ENCODE measurements at places on chromosomes 5 and 9.

- DNase-seq, result no peak
These were observed 334.5 kb upstream of the IRX4 start for GRCh38 chr5:2217219-2217618.

- DNase-seq, result no peak
These were observed 1793.8 kb upstream of the WWC1 start for GRCh38 chr5:166497496-166498104.

DNA sequence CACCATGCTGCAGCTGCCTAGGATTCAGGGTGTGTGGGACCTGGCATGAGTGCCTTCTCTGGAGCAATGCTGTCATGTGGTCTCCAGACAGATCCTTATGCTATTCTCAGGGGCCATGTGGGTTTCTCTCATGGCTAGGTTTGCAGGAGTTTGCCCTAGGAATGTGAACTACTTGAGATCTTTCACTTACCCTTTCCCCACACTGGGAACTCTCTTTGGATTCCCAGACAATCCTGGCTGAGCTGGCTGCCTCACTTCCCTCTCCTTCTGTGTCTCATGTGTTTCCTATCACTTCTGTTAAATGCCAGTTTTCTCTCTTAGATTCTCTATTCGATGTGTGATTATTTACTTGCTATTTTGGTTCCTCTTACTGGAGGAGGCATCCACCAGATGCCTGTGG is 270.2 kb upstream of the RASA1 start:
- no peak for DNase-seq

DNA sequence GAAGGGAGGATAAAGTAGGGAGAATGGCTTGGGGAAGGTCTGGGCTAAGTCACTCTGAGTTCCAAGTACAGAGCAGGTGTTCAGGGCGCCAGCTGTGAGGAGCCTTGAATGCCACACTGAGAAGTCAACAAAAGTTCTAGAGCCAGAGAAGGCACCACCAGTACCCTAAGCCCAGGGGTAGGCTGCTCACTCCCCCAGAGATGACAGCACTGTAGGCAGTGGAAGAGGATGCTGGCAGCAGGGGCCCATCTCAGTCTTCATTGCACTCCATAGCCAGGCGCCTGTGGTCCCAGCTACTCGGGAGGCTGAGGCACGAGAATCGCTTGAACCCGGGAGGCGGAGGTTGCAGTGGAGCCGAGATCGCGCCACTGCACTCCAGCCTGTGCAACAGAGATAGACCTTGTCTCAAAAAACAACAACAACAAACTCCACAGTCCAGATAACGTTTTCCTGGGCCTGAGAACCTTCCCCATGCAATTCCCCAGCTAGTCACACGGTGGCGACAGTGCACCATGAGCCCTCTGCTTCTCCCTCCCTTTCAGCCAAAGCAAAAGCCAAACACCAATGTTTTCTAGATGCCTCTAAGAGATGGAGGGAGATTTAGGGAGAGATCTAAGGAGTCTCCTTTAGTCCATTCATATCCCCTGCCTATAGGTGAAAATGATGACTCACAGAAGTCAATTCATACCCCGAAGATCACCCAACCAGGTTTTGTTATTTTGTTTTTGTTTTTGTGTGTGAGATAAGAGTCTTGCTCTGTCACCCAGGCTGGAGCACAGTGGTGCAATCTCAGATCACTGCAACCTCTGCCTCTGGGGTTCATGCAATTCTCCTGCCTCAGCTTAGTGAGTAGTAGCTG is 19.8 kb upstream of the NSD1 start:
- peak; percentile 82 for DNase-seq

GRCh38 chr9:120197605-120198004 is 382.4 kb downstream of the CDK5RAP2 start:
- no peak for DNase-seq

DNA sequence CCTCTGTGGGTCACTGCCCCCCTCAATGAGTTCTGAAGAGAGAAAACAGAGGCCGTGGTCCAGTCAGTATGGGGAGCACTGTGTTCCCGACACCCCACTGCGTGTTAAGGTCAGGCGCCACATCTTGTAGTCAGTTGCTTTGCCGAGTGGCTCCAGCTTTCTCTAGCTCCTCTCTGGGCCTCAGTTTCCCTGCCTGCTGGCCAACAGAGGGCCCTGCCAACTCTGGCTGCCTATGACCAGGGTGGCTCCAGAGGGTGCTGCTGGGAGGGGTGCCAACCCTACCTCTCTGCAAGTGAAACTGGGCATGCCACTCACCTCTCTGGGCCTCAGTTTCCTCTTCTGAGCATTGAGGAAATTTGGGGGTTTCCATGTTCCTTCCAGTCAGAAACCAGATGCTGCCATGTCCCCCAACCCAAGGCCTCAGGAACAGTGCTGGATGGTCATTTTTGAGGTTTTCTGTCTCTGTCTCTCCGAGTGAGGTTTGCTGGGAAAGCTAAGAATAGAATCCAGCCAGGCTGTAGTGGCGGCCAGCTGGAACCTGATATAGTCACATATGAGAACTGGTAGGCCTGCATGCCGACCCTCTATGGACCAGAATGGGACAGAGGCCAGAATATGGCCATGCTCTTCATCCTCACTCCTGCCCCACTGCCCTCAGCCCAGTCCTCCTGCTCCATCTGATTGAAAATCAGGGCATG is 132.1 kb downstream of the PHF2 start:
- no peak for DNase-seq

GRCh38 chr5:128084228-128085167 is 932 bp downstream of the SLC12A2 start:
- peak; percentile 41 for DNase-seq

DNA sequence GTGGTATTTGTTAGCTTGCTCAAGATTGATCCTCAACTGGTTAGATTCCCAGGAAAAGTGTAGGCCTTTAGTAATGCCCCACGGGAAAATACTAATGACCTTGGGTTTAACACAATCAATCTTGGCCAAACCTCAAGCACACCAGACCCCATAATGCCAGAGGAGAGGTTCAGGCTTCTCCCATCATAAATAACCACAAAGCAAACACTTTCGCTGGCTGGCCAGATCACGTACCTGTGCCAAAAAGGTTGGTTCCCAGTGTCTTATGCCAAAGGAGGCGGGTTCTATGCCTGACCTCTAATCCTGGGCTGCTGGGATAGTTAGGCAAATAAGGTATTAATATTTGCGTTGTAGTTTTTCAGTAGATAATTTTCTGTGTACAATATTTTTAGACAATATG is 379.2 kb upstream of the CDH18 start:
- DNase-seq, result no peak

- DNase-seq, result no peak
These were observed 179.7 kb upstream of the FBXL17 start for GRCh38 chr5:108561416-108562204.

GRCh38 chr5:55577353-55578060 is 42.7 kb upstream of the PLPP1 start:
- no peak for DNase-seq

DNA sequence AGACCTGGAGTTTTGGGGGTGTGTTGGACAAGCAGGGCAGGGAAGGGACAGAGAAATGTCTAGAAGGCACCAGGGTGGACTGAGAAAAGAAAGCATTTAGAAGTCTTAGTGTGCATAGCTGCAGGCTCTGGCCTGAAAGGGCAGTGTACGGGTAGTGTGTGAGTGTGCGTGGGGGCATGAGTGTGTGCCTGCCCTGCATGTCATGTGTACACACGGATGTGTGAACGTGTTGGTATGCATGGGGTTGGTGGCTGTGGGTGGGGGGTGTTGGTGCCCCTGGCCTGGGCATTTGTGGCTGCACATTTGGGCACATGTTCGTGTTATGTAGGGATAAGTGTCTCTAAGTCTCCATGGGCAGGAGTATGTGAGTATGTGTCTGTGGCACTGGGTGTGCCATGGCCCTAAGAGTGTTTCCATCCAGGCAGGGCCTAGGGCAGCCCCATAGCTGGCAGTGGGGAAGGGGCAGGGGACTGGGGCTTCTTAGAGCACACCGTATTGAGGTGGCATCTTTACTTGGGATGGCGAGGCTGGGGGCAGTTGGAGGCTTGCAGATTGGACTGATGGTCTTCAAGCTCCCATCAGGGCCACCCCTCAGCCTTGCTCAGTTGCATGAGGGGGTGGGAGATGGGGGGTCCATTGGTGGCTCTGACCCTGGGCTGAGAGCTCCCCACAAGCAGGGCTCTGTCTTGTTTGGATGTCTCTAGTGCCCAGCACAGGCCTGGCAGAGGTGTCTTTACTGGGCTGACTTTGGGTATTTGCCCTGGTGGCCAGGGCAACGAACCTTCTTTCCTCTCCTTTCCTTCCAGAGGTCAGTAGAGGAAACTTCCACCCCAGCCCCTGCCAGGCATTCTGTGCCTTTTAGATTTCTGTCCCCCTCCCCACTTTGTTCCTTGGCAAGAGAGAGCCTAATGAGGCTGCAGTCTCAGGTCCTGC is 15.0 kb downstream of the PSD2 start:
- peak; percentile 19 for DNase-seq

DNA sequence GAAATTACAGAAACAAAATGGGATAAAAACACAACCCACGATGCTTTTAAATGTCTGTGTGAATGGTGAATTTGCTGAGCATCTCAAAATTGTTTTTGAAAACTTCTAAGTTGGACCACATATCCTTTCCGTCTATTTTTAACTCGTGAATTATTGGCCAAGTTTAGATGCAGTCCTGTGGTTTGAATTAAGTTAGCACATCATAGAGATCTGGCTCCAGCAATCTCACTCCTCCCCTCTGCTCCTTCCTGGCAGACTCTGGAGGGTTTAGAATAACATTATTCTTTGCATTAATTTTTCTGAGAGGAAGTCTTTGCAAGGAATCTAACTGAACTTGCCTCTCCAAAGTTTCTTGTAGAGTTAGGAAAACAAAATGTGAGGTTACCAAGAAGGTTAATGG is 14.5 kb upstream of the ANKRD55 start:
- DNase-seq, result no peak

DNA sequence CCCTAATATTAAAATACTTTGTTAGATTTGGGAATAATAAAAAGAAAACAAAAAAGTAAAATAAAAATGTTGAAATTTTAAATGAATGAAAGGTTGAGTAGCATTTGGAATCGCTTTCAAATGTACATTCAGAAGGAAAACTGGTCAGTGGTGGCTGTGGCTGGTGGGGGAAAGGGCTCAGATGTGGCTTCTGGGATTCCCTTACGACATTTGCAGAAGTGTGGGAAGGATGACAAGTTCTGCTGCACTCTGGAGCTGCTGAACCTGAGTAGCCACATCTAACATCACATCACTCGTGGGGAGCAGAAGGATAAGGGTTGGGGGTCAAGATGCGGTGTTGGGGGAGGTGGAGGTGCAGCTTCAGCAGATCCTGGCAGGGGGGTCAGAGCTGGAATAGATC is 25.6 kb upstream of the CAST start:
- DNase-seq, result no peak

DNA sequence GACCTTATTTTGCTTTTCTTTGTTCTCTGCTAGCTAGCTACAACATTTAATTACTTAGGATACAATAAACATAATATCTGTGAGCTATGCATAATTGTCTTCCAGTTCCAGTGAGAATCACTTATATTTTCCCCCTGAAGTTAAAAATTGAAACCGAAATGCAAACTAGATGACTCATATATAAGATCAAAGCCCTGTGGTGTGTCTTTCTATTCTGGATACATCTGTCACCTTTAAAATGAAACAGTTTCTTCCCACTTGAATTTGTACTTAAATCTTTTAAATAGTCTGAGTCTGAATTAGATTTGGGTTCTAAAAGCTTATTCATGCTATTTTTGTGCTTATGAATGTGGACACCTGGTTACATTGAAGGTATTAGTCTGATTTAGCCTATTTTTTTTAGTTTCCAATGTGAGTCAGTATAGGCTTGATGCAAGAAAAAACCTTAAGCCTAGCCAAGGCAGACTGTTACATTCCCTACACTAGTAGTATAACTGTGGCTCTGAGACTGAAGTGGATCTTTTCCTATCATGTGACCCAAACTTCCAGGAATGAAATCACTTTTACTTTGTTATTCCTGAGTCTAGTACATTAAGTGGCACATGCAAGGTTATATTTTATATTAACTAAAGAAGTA is 703.5 kb upstream of the RGMB start:
- no peak for DNase-seq

DNA sequence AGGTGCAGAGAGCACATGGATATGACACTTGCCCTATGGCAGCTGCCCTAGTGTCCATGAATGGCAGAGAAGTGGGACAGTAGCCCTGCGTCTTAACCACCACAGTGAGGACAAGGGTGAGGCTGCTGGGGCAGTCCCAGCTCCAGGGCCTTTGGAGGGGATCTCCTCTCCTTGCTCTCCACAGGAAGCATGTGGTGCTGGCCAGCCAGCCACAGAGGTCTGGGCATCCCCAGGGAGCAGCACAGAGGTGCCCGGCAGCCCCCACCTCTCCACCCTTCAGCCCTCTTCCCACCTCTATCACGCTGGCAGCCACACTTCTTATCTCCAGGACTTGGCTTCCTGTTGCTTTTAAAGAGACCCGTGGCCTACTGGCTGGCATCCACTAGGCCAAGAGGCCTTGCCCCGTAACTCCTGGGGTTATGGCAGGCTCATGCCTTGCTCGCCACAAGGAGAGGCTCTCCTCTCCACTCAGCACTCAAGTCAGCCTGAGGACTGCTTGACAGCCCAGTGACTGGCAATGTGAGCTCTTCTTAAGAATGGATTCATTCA is 21.9 kb downstream of the CSF2 start:
- DNase-seq, result no peak

DNA sequence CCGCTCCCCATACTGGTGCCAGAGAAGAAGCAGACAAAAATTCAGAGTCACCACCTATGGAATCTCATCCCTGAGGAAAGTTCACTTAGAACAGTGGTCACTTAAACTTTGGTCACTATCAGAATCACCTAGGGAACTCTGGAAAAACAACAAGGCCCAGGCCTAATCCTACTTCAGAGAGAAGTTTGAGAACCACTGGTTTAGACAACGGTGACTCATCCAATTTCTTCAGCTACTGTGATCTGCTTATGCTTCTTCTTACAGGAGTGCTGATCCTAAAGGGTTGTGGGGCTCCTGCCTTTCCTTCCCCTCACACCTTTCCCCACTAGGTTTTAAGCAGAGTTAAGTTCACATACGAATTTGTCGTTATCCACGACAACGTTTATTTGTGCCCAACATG is 194.7 kb upstream of the KLF4 start:
- no peak for DNase-seq

DNA sequence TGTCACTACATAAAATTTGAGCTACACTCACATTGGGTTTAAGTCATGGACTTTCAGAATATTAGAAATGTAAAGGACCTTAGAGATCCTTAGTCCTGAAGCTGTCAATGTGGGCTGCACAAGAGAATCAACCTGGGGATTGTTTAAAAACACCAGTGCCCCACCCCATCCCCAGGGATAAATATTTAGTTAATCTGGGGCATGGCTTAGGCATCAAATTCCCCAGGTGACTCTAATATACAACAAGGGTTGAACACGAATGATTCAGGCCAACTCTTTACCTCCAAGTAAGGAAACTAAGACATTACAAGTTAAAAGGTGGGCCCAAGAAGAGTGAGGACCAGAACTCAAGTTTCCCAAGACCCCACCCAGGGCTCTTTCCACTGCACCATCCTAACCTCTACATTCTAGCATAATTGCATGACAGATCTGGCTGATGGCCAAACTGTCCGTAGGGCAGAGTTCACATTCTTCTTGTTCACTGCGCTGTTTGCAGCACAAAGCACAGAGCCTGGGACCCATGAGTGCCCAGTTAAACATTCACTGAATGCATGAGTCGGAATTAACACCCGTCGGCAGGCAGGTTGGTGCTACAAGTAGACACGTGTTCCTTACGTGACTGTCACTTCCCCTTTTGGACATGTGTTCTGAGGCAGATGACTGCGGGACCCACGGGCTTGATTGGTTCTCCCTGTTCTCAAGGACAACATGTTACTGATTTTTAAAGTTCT is 25.2 kb downstream of the CYFIP2 start:
- no peak for DNase-seq

GRCh38 chr5:62385816-62386400 is 17.8 kb downstream of the DIMT1 start:
- DNase-seq, result no peak

- no peak for DNase-seq
These were observed 13.5 kb upstream of the BARX1 start for GRCh38 chr9:93968451-93969327.
